Lung (tissue), 17 donors: ENCODE measurements at places on chromosomes 2 and 18. TPM values are rescaled to one million over a fixed set of nuclear protein-coding genes. Genes with fewer than 3 reads are reported as not detected.

DNA sequence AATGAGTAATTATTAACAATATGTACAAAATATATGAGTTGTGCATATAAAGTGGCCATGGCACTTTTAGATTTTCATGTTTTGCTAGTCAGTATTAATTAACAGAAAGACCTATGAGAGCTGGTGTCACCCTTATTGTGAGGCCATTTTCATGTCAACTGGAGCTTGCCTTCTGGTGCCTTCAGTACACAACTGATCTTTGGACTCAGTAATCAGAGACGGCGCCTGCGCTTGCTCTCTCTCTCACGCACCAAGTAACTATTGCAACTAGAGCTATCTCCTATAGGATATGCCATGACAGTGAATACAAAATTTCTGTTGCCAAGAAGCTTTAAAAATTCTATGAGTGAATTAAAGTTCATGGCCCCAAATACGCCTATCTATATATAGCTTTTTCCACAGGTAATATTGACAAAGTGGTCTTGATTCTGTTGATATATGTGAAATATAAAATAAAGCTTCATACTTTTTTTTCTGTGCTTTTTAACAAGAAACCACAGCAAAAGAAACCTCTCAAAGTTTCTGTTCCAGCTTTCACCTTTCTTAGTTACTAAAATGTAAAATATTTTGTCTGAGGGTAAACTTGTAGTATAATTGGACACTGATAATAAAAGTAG, 2.9 kb downstream of the SERTAD2 start:
- no peak for DNase-seq

DNA sequence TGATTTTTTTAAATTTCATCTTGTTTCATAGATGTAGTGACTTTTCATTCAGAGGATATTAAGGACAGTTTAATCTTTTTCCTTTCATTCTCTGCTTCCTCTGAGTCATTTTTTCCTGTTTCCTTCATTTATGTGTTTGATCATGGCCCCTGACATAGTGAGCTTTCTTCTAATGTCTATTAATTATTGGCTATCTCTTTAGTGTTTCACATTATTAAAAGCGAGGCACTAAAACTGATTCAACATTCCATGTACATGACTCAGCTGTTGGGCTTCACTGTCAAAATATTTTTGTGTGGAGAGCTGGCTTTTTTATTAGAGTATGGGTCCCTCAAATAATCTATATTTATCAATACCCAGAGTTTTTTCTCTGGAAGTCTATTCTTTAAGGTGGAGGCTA, 125.8 kb downstream of the THSD7B start:
- DNase-seq = no peak

SLC14A1 gene
- polyA plus RNA-seq = 0.31 TPM

- peak; percentile 15 for DNase-seq
Observed at GRCh38 chr2:38074764-38075506, 1.0 kb downstream of the CYP1B1 start.

- DNase-seq = no peak
Observed at GRCh38 chr2:172437419-172438341, 10.3 kb downstream of the ITGA6 start.
